Thymus (tissue), 14 donors: ENCODE measurements at places on chromosomes 7 and 10.

DNA sequence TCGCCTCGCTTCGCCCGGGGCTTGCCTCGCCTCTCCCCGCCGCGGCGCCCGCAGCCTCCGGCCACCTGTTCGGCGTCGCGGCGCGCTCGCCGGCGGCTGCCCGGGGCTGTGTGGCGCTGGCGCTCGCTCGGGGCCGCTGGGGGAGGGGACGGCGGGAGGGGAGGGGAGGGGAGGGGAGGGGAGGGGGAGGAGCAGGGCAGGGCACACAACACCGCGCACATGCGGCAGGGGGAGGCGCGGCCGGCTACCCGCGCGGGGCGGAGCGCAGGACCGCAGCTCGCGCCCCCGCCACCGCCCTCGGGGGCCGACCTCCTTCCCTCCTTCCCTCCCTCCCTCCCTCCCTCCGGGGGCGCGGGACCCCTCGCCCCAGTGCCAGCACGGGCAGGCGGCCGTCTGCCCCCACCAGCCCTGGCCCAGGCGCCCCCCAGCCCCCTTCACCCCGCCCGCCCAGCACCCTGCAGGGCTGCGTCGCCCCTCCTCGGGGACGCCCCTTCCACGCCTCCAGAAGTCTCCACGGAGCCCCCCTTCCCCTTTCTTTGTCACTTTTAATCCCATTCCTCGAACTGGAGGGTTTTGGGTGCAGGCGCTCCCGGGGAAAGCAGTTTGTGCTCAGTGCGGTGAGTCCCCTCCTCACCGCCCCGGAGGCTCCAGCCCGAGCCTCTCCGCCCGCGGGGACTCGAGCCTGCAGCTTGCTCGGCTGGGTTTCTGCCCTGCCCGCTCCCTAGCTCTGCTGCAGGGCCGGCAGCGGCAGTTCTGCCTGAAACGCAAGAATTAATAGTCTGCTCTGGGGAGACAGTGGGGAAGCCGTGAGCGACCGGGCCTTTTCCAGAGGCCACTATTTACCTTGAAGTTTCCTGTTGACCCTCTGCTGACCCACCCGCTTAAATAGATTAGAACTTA, at the start of gene PARD3:
Gene PARD3, minus strand, starts transcription at position 112 of the 900 bp plus-strand sequence. CDS start 301 bp downstream, outside the sequence.
- DNase-seq, result no peak

DNA sequence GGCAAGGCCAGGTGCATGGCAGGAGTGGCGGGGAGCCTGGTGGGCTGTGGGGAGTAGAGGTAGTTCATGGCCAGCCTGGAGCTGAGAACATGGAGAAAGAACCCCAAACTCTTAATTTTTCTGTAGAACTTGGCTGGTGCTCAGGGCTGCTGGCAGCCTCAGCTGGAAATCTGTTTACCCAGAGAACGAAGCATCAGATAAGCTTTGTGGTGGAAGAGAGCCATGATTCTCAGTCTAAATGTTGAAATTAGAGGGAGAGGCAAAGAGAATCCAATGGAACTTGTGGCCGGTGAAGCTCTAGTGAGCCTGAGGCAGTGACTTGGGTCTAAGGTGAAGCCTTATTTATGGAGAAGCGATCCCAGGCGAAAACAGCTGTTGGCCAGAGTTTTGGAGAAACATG, 126.4 kb downstream of the CCDC3 start:
- DNase-seq, result no peak

DNA sequence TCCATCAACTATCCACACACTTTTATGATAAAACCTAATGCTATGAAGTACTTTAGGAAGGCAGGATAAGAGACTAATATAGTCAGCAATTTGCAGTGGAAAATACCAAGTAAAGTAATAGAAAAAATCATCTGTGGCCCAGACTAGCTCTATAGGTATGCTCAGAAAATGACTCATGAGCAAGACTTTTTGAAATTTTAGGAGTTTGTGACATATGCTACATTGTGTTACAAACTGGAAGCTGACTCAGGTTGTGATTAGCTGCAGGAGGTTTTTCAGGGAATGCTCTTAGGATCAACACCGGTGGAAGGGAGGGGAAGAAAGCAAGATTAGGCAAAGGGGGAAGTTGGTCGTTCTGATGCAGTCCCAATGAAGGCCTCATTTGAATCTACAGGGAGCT, 56.1 kb downstream of the FEZF1 start:
- DNase-seq, result no peak

GRCh38 chr7:54076616-54077015, 465.6 kb upstream of the VSTM2A start:
- no peak for DNase-seq

DNA sequence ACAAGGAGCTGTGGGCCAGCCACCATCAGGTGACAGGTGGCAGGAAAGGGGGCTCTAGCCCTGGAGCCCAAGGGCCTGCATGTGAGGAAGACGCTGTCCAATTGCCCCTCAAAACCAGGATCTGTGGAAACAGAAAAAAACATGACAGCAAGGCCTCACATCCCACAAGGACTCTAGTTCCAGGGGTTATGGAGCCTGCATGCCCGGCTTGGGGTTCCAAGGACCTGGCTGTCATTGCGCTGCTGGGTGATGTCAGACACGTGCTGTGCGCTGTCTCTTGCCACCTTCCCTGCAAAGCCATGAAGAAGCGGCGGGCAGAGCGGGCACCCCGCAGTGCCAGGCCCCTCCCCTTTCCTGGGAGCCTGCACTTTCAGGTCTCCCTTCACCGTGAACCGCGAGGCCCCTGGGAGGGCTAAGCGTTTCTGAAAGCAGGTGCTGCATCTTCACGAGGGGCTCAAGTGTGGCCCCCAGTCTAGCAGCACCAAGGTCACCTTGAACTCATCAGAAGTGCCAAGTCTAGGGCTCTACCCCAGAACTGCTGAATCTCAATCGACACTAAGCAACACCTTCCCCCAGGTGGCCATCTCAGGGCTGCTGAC, 15.1 kb upstream of the CRYGN start:
- no peak for DNase-seq

DNA sequence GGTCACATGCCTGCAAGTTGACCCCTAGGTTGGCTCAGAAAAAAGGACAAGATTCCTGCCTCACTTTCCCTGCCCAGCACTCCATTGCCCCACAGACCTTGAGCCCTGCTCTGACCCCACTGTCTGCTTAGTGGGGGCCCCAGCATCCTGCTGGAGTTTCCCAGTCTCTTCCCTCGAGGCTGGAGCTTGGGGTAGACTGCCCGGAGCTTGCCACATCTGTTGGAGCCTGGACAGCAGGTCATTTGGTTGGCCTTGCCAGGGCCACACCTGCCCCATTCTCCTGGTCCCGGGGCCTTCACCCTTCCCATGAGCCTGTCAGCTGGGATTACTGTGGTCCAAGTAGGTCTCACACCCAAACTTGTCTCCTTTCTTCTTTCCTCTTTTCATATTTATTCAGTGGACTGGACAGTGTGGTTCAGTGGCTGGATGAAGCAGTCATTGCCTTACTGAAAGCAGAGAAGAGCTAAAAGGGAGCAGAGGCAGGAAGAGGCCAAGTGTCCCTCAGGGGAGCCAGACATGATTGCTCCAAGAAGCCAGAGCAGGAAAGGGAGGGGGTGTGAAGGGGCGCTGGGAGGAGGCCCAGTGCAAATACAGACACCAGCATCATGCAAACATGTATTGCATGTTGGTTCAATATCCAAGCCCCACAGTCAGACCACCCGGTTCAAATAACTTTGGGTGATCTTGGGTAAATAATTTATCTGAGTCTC, 56.2 kb upstream of the CACUL1 start:
- no peak for DNase-seq

GRCh38 chr7:111516612-111517011, 45.7 kb downstream of the IMMP2L start:
- DNase-seq, result no peak

GRCh38 chr10:111598433-111599059, 521.7 kb downstream of the ADRA2A start:
- DNase-seq, result peak; percentile 22

DNA sequence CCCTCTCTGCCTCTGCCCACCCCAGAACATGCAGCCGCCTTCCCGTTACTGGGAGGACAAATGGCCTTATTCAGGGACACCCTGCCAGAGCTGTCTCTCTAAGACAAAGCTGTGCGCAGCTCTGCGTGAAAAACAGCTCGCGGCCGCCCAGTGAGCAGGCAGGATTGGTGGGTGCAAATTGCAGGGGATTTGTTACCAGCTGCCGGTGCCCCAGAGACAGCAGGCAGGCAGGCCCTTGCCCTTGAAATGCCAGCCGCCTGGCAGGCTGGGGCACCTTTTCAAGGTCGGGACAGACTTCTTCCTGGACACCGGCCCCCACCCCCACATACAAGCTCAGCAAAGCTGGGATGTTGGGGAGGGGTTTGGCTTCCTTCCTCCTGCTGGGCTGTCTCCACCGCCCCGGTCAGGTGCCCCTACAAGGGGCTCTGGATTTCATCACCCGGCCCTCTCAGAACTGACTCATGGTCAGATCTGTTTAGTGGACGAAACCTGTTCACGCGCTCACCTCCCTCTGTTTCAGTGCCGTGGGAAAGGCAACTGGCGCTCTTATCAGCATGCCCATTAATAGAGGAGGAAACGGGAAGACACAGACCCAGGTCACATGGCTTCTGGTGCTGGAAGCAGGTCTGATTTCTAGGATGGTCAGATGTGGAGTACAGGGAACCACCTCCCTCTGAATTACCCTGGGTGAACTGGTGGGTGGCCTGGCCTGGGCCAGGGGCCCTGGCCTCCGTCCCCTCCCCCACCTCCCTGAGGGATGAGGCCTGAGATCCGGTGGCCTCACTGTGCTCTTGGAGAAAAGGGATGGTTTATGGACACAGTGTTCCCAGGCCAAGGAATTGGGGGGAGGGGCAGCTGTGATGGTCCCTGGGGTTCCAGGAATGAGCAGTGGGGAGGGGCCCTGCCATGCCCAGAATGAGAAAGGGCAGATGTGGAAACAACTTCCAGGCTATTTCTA, 123.9 kb upstream of the PPIF start:
- DNase-seq, result no peak

DNA sequence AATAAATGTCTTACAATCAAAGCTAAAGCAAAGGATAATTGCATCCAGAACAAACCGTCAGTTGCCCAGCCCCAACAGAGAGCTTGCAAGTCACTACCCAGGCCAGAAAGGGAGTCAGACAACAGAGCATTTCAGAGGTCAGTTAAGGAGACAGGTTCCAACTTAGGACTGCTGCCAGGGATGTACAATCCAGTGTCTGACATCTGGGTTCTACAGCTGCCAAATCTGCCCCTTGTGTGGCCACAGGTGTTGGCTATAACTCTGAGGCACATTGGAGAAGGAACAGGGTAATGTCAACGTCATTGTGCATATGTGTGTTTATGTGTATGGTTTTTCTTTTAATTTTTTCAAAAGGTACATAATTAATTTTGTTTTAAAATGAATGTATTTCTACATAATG, 85.2 kb upstream of the GLCCI1 start:
- DNase-seq, result no peak

DNA sequence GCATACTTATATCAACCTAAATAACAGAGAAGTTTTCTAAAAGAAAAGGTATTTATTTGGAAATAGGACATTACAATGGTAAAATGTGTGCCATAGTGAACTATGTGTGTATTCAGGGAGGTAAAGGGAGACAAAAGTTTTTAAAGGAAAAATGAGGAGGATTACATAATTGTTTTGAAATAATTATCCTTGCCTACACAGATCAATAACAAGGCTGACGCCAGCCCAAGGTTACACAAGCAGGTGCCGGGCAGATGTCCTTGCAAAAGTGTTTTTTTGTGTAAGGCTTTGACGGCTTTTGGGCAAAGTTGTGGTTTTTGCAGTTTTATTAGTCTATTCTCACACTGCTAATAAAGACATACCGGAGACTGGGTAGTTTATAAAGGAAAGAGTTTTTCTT, 22.7 kb upstream of the SLC35B4 start:
- no peak for DNase-seq

DNA sequence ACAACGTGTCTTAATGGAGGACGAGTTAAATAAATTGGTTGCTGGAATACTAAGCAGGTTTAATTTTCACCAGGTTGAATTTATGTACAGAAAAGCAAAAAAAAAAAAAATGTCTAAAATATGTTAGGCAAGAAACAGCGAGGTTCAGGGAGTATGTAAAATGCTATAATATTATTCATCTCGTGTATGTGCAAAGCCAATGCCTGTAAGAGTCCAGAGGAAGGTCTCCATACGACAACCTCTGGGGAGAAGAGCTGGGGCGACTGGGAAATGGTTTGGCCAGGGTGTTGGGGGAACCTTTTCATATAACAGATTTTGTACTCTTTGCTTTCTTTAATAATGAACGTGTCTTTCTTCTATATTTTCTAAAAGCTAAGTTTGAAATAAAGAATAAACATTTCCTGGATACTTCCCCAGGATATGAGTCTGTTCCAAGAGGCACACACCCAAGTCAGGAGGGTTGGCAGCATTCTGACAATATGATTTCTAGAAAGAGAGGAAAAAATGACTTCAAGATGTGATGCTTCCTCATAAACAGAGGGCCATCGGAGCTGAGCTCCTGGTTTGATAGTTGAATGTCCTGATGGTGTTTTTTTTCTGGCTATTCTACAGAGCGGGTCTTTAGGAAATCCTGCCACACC, 208.6 kb upstream of the MGMT start:
- DNase-seq, result no peak

- DNase-seq, result no peak
Measured at GRCh38 chr7:128165927-128166420, 75.1 kb upstream of the LEP start.

- DNase-seq, result peak; percentile 52
Measured at GRCh38 chr10:73095481-73096021, 1.1 kb downstream of the P4HA1 start.

DNA sequence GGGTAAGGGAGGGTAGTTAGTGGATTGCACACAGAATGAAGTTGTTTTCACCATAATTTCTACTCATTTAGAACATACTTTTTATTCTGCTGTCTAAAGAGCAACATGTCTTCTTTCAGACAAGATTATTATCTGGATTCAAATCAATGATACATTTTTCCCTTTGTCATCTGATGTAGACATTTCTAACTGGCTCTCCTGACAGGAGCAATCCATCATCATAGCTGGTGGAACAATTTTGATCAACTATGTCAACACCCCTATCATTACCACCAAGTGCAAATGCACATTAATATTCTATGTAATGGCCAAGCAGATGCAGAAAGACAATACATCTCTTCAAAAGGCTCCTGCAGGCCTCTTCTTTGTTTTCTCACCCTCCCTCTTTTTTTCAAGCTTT, 672.9 kb upstream of the LRRTM3 start:
- DNase-seq, result no peak

DNA sequence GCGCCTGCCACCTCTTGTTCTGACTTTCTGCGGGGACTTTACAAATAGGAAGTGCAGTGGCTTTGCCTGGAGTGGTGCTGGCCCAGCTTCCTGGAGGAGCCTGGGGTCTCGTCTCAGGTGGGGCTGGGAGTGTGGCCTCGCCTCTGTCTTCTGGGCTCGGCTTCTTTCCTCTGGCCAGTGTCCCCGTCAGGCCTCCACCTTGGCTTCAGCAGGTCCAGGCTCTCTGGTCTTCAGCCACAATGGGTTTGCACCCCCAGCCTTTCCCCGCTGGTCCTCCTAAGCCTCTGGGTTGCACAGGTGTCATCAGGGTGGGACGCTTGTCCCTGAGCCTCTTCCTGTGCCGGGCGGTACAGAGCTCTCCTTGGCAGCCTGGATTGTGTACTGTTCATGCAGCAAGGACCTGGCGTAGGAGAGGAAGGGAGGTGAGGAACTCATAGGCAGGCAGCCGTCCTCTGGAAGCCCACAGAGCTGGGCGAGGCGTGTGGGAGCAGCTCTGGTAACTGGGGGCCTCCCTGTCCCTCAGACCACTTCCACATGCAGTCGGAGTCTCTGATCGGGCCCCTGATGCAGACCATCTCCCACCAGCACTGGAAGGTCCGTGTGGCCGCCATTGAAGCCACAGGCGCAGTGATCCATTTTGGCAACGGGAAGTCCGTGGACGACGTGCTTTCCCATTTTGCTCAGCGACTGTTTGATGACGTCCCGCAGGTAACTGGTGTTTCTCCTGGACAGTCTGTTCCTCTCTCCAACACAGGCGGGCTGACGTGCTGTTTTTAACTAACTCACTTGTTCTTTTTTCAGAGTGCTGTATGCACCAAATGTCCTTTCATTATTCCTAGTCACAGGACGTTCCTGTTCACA, 2.3 kb upstream of the PRKAR1B start:
- DNase-seq, result no peak
